ENCODE measurements at places on chromosomes 11 and 22.

GRCh38 chr11:120834686-120835210 lies 189.2 kb upstream of the TBCEL start:
- no peak for DNase-seq

- no peak for DNase-seq
These were observed 108.1 kb upstream of the PAX6 start for GRCh38 chr11:31919175-31919574.

DNA sequence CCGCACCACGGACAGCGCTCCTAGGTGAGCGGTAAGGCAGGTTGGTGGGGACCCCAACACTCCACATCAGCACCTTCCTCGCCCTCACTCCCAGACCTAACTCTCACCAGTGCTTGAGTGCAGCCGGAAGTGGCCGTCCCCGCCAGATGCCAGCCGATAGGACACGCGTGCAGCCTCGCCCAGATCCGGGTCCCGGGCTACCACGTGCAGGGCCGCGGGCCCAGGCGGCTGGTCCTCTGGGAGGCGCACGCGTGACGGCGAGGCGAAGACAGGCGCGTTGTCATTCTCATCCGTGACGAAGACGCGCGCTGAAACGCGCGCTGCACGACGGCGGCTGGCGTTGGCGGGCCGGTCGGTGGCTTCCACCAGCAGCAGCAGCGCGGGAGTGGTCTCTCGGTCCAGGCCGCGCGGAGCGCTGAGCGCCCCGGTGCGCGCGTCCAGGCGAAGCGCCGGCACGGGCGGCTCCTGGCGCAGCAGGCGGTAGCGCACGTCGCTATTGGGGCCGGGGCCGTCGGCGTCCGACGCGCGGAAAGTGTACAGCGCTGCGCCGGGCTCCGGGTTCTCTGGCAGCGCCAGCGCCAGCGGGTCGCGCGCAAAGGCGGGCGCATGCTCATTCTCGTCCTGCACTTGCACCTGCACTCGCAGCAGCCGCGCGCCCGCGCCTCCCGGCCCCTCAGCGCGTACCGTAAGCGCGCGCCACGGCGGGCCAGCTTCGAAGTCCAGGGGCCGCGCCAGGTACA lies 10.8 kb upstream of the TPP1 start:
- no peak for DNase-seq

DNA sequence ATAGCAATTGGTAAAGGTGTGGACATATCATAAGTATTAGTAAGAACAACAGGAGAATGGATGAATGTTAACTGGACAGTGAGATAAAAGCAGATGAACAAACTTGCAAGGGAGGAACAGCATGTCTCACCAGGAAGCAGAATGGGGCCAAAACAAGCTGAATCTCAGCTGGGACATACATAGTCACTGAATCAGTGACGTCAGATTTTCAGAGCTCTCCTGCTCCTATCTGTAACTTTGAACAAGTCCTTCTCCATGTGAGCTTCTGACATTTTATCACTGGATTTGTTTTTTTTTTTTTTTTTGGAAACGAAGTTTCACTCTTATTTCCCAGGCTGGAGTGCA lies 118.7 kb downstream of the BBOX1 start:
- no peak for DNase-seq

DNA sequence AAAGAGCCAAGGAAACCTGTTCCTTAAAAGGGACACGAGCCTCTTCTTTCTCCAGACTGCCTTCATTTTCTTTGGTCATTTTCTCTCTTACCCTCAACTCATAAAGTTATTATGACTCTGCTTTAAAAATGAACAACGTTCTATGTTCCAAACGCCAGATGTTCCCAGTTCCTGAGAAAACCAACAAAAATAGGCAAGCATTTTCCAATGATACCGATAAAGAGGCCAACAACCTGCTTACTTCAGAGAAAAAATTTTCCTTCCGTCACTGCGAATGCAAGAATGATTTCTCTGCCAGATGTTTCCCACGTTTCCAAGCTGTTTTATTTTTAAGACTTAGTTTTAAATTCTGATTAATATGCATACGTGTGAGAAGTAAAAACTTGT lies 315 bp upstream of the TRPC6 start:
- no peak for DNase-seq

- DNase-seq = no peak
These were observed 185.0 kb downstream of the NELL1 start for GRCh38 chr11:20854215-20854955.

DNA sequence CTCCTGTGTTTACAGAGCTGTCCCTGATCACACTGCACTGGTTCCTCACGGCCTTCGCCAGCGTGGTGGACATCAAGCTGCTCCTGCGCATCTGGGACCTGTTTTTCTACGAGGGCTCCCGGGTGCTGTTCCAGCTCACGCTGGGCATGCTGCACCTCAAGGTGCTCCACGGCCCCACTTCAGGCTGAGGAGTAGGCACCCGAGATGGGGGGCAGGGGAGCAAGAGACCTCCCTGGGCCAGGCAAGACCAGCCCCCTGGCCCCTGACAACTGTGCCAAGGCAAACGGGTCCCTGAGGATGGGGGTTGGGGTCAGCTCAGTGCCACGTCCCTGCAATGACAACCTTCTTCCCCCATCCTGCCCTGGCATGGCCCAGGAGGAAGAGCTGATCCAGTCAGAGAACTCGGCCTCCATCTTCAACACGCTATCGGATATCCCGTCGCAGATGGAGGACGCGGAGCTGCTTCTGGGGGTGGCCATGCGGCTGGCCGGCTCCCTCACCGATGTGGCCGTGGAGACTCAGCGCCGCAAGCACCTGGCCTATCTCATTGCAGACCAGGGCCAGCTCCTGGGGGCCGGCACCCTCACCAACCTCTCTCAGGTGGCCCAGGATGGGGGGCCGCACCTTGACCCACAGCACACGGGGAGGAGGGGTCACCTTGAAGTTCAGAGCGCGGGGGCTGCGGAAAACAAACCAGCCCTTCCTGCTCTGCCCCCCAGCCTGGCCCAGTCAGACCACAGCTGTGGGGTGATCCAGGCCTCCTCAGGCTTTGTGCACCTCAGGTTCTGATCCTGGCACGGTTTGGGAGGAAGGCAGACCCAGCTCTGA lies 35.9 kb downstream of the SGSM3 start:
- DNase-seq = no peak

All from stimulated activated CD8-positive, alpha-beta memory T cell treated with anti-CD3 and anti-CD28 coated beads, Interleukin-15, amount 100 ng/mL, for 1 hour (primary cell).